Activated T-cell treated with anti-CD3 and anti-CD28 coated beads, Interleukin-2, amount 50 U/mL, for 48 hours (primary cell): ENCODE measurements at places on chromosomes 3 and 15.

DNA sequence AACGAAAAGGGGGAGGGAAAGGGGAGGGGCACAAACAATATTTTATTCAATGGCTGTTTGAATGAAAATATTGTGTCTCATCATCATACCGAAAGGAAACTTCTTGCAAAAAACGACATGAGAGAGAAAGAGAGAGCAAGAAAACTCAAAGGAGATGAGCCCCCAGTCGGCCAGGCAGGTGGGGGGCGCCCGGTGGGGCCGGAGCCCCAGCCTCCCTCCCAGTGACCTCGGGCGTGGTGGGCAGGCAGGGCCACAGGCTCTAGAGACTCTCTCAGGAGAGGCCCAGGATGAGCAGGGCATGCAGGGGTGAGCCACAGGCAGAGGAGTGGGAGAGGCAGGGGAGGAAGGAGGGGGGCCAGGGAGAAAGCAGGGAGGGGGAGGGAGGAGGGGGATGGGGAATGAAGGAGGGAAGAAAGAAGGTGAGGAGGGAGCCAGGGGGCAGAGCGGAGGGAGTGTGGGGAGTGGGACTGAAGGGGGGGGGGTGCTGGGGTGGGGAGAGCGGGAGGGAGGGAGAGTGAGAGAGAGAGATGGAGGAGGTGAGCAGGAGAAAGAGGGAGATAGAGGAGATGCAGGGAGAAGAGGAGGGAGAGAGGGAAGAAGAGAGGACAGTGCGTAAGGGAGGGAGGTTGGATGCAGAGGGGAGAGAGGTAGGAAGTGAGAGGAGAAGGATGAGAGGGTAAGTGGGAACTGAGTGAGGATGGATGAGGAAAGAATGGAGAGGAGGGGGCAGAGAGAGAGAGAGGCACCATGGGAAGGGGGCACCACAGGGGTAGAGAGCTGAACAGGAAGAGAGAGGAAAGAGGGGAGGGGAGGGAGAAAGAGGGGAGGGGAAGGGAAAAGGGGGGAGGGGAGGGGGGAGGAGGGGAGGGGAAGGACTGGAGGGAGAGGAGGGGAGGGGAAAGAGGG is 14.1 kb upstream of the TMEM115 start:
- no peak for DNase-seq

GRCh38 chr3:195337747-195338146 is 66.8 kb upstream of the XXYLT1 start:
- DNase-seq = no peak

GRCh38 chr3:155363690-155364070 is 70.2 kb upstream of the STRIT1 start:
- DNase-seq = no peak

DNA sequence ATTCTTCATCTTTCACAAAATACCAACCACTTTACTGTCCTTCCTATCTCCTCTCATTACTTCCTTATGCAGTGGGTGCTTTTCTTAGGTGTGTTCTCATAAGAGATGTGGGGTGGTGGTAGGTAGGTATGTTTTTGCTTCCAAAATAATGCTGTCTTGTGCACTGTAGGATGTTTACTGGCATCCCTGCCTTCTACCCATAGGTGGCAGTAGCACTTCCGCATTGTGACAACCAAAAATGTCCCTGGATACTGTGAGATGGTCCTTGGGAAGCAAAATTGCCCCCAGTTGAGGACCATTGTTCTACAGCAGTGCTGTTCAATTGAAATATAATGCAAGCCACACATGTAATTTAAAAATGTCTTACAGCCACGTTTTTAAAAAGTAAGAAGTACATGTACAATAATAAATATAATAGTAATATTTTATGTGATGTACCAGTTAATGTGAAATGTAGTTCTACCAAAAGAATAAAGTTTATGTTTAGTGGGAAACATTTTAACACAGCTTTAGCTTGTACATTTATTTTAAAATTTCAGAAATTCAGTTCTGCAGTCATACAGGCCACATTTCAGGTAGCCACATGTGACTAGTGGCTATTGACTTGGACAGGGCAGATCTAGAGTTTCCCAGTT is 75.2 kb downstream of the NEO1 start:
- DNase-seq = peak; percentile 32

DNA sequence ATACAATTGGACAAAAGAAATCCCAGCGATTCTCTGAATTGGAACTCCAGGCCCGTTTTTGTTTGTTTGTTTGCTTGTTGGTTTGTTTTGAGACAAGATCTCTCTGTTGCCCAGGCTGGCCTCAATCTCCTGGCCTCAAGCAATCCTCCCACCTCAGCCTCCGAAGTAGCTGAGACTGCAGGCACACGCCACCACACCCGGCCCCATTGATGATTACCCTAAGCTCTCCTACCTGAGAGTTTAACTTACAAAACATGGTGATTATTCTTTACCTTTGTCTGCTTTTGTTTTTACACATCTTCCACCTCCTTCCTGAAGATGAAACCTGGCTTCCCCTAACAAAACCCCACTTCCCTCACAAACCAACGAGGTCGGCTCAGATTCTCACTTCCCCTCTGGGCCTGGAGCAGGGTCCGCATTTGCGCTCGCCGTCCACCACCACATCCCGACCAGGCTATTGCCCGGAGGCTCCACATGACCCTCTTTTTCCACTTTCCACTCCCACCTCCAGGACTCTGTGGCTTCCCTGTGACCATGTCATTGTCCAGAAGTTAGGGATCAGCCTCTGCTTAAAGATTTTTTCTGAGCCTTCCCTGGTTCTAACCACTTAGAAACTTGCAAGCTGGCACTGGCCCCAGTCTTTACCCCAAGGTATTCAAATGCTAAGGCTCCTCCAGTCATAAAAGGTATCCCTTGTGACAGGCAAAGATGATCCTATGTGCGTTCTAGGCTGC is 14.8 kb downstream of the KLHL6 start:
- DNase-seq = no peak

GRCh38 chr3:76638006-76638405 is 401.9 kb upstream of the ROBO2 start:
- no peak for DNase-seq

DNA sequence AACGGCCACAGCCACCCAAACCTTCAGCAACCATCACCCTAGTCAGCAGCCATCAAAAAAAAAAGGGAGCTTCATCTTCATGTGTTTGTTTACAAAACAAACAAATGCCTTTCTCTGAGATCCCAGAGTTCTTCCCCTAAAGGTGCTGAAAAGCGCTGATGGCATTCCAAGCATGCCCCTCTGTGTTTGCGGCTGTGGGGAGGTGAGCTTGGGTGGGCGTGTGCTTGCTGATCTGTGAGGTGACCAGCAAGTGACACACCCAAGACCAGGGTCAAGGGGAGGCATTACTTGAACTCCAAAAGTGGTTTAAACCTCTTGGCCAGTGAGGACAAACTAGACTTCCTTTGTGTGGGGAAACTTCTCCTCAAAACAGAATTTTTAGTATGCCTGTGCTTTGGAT is 81.5 kb downstream of the DHX36 start:
- no peak for DNase-seq

GRCh38 chr3:187533797-187534196 is 136.4 kb downstream of the SST start:
- no peak for DNase-seq
